ENCODE measurements at places on chromosomes 3 and 15.

- DNase-seq: no peak
Measured at GRCh38 chr15:101795455-101795854, 7.9 kb upstream of the OR4F6 start.

DNA sequence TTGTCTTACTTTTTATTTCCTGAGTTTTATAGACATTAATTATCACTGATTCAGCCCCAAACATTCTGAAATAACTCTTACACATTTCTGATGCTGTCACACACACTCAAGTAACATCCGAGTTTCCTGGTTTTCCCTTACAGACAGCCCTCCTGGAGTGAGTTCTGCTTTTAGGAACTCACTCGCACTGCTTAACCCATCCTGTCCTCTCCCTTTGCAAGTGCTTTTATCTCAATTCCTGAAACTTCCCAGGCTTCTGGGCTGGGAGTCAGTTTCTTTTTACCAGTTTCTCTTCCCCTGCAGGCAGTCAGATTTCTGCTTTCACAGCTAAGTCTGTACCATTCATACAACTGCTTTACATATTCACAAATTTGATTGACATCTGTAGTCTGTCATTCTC lies 15.6 kb upstream of the SH3GL3 start:
- DNase-seq: no peak

DNA sequence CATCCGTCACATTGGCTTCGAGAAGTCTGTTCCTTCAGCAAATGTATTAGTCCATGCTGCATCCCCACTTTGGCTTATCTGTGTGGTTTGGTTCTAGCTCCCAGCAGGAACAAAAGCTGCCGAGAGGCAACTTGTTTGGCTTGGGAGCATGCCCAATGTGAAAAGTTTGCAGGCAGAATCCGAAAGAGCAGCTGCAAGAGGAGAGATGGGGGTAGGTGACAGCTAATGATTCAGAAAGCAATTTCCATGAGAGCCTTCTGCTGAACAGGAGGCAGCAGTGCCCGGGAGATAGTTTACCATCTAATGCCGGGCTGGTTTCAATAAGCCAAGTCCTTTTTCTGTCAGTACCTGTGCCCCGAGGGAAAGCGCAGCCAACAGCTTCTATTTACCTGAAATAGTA lies 60.2 kb downstream of the GRM7 start:
- no peak for DNase-seq

GRCh38 chr3:48034000-48034516 lies 17.8 kb upstream of the MAP4 start:
- DNase-seq: no peak

DNA sequence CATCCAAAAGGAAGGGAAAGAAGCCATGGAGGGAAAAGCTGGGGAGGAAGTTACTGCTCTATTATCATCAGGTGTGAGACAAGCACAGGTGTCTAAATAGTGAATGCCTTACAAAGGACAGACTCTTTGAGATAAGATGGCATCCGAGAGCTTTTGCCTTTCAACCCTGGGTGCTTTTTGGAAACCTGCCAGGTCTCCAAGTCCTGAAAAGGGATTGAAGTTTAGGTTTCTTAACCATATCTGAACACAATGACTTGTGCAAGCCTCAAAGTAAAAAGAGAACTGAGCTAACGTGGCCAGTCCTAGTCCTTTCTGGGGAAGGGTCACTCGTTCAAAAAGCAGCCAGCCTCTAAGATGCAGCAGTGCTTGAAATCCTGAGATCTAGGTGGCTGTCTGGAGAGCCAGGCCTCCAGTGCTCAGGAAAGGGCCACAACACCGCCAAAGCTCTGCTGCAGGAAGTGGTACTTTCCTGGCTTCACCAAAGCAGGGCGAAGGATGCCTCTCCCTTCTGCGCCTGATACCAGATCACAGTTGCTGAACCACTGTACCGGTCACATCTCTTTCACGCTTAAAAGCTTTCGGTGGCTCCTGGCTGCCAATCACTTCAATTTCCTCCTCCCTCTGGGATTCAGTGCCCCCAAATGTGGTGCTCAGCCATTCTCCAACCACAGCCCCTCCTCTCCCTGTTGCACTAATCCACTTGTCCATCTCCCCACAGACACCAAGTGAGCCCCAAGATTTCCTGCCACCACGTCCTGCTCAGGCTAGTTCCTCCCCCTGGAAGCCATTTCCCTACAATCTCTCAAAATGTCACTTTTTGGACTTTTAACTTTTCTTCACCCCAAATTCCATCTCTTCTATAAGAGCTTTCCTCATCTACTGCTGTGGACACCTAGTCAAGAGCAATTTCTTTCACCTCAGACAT lies 104.1 kb upstream of the LPP start:
- DNase-seq: no peak

DNA sequence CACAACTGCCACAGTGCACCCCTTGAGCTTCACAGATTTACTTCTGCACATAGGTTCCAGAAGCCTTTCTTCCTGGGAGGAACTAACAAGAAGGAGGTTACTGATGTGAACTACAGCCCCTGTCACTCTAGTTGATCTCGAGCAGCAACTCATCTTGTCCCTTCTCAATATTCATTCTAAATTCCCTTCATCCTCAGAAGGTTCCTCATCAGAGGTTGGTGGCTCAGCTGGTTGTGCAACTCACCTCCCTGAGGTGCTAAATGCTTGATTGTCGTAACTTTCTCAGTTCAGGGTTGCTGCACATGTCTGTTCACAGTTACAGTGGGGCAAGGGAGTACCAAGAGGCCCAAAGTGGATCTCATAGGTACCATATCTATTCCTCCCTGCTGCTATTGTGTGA lies 5.7 kb upstream of the A4GNT start:
- no peak for DNase-seq

DNA sequence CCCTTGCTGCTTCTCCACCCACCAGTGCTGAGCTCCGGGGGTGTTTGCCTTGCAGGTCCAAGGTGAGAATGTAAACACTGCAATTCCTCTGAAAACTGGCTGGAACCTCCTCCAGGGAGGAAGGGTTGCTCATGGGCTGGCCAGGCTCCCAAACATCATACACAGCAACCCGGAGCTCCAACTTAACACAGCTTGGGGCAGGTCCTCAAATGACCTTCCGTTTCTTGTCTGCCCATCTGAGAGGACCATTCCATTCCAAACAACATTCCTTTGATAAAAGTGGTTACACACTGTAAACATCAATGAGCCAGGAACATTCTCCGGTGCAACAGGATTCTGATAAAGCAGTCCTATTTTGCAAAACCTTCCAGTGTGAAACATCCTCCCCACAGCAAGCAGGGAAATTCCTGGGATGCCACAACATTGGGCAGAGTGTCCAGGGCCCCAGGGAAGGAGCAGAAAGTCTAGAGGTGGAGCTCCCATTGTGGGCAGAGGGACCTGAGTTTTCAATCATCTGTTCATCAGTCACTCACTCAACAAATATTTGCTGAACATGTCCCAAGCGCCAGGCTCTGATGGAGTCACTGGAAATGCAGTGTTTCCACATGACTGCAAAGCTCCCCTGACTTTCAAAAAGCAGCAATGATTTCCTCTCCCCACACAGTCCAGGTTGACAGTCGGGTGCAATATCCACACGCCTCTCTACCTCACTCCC lies 7.3 kb upstream of the HEG1 start:
- DNase-seq: no peak

DNA sequence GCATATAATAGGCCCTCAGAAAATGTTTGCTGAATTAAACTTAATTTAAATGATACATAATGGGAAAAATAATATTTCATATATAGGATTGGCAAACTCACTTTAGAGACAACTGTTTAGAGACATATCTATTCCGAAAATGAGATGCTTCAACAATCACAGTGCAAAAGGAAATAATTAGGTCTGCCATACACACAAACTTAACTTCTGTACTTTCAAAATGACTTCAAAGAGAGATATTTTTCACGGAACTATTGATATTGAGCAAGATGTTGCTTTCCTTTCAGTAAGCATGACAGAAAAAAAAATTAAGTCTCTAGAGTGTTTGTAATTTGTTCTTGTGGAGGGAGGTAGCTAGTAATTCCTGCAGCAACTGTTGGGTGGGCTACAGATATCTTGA lies 769.5 kb downstream of the TUSC7 start:
- DNase-seq: no peak

DNA sequence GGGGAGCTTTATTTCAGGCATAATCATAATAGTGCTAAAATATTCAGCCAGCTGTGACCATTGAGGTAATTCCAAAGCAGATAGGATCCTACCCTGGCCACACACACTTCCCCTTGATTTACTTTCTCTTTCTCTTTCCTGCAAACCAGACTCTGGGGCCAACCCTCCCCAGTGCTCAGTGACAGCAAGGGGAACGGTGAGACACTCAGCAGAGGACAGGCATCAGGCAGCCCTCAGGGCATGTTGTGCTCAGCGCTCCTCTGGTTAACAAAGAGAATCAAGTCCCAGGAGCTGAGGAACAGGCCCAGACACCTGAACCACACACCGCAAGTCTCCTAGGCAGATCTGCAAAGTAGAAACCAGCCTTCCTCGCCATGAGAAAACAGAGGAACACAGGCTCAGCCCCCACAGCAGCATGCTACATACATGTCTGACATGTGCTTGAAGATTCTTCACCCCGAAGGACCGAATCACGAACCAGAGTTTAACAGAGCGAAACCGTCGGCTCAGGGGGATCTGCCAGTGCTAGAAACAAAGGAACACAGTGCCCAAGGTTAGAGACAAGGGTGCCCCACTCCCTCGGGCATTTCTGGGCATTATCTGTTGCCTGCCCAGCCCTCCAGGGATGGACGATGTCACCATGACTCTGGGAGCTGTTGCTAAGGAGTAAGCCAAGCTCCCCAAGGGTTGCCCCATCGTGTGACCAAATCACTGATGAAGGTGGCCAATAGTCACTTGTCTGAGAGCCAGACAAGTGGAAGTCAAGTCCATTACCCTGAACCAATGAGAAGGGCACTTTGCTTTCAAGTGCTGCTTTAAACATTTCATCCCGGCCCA lies 17.5 kb downstream of the HDC start:
- DNase-seq: no peak

DNA sequence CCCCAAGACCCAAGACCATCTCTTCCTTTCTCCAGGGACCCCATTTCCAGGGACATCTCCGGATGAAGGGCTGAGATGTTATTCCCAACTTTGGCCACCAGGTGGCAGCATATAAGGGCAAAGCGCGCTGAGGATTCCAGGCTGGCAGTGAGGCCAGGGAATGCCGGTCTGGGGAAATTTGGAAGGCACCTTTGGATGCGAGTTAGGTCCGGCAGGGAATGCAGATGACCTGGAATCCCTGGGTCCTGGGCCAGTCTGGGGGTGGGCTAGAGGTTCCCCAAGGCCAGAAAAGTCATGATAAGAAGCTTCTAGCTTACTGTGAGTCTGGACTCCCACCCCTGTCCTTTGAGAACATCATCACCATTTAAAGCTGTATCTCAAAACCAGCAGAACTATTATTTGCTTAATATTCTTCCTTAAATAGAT lies 1.6 kb upstream of the CHST13 start:
- DNase-seq: no peak

- DNase-seq: no peak
Measured at GRCh38 chr15:34986771-34987480, 1.2 kb downstream of the ZNF770 start.

GRCh38 chr15:61584410-61584809 lies 355.3 kb upstream of the RORA start:
- no peak for DNase-seq

- DNase-seq: no peak
Measured at GRCh38 chr15:36399276-36399675, 180.2 kb upstream of the CDIN1 start.

GRCh38 chr3:151067158-151067557 lies 18.3 kb upstream of the MED12L start:
- peak; percentile 0 for DNase-seq

- no peak for DNase-seq
Measured at GRCh38 chr3:133717424-133717823, 28.8 kb upstream of the TF start.

DNA sequence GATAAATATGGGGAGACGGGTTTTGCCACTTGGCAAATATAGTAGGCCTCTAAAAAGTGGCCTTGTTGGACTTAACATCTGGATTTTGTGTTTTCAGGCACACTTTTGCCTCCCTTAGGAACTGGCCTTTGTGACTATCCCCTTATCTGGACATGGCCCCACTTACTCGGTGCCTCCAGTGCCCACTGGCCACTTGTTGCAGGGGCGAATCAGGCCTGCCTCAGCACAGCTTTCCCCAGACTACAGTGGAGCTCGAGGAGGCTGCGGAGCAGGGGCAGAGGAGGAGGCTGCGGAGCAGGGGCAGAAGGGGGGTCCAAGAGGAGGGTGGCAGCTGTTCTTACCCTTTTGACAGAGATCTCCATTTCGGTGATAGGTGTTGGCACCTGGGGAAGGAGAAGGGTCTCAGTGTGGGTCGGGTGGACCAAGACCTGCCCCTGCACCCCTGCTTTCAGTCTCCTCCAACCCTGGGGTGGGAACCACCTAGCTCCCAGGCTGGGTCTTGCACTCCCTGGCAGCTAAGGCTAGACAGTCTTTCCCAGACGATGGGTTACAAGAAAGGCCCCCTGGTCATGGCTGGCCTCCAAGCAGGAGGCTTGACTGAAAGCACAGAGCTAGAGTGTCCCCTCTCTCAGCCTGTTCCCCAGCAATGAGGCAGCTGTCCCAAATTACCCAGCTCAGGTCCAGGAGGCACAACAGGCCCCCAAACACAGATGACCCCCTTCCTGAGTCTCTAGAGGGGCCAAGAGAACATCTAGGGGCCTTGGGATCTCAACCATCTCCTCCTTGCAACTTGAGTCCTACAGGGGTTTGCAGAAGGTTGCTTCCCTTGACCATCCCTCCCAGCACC lies 6.1 kb downstream of the SEMA3G start:
- no peak for DNase-seq

GRCh38 chr15:77738441-77739302 lies 106.0 kb upstream of the LINGO1 start:
- peak; percentile 56 for DNase-seq

- no peak for DNase-seq
Measured at GRCh38 chr3:123881771-123882170, 2.4 kb downstream of the MYLK start.

GRCh38 chr3:124609402-124609801 lies 120.8 kb upstream of the UMPS start:
- no peak for DNase-seq

GRCh38 chr3:62416144-62416543 lies 42.8 kb upstream of the FEZF2 start:
- peak; percentile 46 for DNase-seq

- DNase-seq: no peak
Measured at GRCh38 chr15:85073556-85074194, 92.0 kb downstream of the PDE8A start.

DNA sequence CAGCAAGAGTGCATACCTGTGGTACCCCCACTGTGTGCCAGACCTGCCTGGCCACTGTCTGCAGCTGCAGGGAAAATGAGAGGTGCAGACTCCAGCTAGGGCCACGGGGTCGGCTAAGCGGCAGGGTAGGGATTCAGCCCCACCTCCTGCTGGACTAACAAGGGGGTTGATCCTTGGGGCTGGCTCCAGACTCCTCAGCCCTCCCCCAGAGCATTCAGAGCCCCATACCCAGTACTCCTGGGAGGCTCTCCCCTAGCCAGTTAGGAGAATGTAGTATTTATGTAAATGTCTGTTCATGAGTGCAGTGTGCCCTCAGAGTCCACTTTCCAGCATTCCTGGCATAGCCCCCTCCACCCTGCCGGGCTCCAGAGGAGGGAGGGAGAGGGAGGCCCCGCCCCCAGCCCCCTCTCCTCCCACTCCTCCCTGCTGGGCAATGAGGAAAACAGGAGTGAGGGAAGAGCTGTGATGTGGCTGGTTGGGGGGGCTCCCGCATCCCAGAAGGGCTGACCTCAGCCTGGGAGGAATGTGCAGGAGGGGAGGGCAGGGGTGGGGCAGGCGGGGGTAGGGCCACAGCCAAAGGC lies 4.5 kb upstream of the SEMA3B start:
- DNase-seq: no peak

GRCh38 chr3:140857993-140858392 lies 83.6 kb upstream of the SLC25A36 start:
- DNase-seq: no peak

Data from NCI-H748 treated with DMSO at 0.1 percent for 48 hours (cell line).